ENCODE measurements at places on chromosomes 5 and 9. TPM values are rescaled to one million over a fixed set of nuclear protein-coding genes. Genes with fewer than 3 reads are reported as not detected.

GRCh38 chr9:137405677-137406081, 17.3 kb downstream of the EXD3 start:
- DNase-seq: no peak

The DMRT2 gene
- total RNA-seq: not detected

The CEP72 gene
- total RNA-seq: 17.2 TPM

The FOXD4L4 gene
- total RNA-seq: 0.15 TPM

- DNase-seq: no peak
Measured at GRCh38 chr5:73214306-73214705, 41.3 kb downstream of the TMEM174 start.

DNA sequence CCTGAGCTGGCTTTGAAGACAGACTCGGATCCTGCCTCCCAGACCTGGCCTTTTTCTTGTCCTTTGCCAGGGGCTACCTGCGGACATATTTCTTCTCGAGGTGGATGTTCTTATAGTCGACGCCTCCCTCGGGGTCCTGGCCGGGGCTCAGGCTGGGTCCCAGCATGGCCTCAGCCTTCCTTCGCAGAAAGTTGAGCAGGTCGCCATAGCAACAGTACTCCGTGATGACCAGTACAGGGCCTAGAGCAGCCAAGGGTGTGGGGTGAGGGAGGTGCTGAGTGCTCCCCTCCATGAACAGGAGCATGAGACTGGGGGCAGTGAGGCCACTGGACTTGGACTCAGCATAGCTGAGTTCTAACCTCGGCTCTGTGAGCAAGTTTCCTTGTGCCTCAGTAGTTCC, 26.7 kb downstream of the CSF1R start:
- no peak for DNase-seq

DNA sequence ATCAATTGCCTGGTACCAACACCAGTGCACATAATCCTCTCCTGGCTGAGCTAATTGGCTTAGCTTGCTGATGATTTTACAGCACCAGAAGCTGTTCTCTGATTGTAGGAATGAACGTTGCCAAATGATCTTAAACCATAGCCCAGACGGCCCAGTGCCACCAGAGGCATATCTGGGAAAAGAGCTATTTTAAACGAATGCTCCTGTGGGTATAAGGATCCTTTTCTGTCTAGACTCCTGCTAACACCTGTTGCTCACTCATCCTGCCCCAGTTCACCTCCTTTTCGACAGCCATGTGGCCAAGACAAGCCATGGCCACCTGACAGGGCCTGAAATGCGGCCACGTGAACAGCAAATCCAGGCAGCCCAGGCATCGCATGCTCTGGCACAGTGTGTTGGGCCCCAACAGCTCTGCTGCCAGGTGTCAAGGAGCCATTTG, 289.9 kb upstream of the SLC30A5 start:
- no peak for DNase-seq

The MRPL50 gene
- 42.7 TPM for total RNA-seq

GRCh38 chr9:71130521-71130920, 9.1 kb upstream of the TRPM3 start:
- no peak for DNase-seq

DNA sequence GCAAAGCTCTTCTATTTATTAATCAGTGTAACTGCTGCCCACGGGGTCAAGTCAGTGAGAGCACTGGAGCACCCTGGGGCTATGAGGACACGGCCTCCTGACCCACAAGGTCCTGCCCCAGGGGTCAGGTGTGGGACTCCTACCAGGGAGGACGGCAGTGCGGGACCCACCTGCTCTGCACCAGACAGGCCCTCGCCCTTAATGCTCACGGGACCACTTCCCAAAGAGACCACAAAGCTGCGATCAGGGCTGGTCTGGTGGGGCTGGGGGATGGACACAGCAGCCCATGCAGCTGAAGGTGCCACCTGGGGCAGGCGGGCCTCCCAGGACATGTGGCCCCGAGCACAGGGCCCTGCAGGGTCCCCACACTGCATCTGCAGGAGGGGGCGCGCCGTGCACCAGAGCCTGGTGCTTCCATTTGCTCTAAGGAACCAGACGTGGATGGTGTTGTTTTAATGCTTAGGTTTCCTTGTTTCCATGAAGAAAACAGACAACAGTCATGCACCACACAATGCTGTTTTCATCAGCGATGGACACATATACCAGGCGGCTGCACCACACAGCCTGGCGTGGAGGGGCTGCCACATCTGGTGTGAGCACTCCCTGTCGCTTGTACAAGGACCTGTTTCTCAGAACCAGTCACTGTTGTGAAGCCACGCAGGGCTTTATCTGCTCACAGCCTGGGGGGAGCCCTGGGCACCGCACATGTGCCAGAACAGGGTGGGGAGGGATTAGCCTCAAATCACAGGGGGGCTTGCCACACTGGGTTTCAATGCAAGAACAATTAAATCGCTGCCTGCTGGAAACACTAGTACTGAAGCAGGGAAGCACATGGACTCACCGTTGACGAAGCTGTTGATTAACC, 22.6 kb downstream of the CLPTM1L start:
- no peak for DNase-seq

GRCh38 chr9:104286799-104287198, 192.7 kb downstream of the SMC2 start:
- no peak for DNase-seq

The LRRTM2 gene
- not detected for total RNA-seq

- no peak for DNase-seq
Measured at GRCh38 chr5:154395407-154396106, 50.2 kb upstream of the SAP30L start.

The GLRA1 gene
- total RNA-seq: not detected

- DNase-seq: no peak
Measured at GRCh38 chr9:1071730-1072129, 21.6 kb downstream of the DMRT2 start.

DNA sequence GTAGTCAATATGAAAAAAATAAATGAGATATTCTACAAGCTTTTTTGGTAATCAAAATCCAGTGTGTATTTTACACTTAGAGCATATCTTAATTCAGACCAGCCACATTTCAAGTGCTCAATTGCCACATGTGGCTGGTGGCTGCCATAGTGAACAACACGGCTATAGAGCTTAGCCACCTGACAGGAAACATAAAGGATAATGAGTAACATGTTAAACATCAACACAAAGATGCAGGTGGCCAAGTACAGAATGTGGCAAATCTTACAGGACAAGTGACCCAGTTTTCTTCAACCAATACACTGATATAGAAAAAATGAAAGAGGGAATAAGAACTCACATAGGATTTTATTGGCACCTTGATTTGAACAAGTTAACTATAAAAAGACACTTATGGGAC, 61.4 kb downstream of the KIF24 start:
- no peak for DNase-seq

GRCh38 chr5:5141625-5142525, 1.7 kb downstream of the ADAMTS16 start:
- DNase-seq: peak; percentile 81

The LIFR gene
- 2.2 TPM for total RNA-seq

The WNK2 gene
- 16.7 TPM for total RNA-seq

- DNase-seq: no peak
Measured at GRCh38 chr9:12935714-12936113, 160.9 kb downstream of the LURAP1L start.

- no peak for DNase-seq
Measured at GRCh38 chr5:67234671-67235176, 38.1 kb upstream of the CD180 start.

The GRXCR2 gene
- total RNA-seq: not detected

Measured in neural progenitor cell (in vitro differentiated cells).